Activated T-helper 1 cell treated with anti-CD3 and anti-CD28 coated beads, Interleukin-2, amount 50 U/mL, for 16 hours (primary cell): ENCODE measurements at places on chromosomes 1 and 21.

DNA sequence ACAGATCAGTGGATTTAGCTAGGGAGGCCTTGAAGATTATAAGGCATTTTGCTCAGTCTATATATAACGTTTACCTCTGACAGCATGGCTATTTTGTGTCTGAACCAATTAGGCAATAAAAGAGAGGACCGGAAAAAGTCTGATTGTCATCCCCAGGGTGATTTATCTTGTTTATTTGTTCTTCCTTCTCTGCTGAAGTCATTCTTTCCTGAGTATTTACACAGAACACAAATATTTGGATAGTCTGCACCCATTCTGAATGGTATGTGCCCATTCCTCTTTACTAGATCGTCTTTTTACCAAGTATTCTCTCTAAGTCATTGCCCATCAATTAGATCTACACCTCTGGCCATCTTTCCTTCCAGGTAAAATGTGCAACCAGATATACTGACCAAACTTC, 1602.9 kb downstream of the KCNT2 start:
- no peak for DNase-seq

- DNase-seq: no peak
These were observed 32.3 kb downstream of the FMO1 start for GRCh38 chr1:171280599-171280998.

GRCh38 chr1:27010226-27010994, 2.2 kb downstream of the TENT5B start:
- DNase-seq: no peak

DNA sequence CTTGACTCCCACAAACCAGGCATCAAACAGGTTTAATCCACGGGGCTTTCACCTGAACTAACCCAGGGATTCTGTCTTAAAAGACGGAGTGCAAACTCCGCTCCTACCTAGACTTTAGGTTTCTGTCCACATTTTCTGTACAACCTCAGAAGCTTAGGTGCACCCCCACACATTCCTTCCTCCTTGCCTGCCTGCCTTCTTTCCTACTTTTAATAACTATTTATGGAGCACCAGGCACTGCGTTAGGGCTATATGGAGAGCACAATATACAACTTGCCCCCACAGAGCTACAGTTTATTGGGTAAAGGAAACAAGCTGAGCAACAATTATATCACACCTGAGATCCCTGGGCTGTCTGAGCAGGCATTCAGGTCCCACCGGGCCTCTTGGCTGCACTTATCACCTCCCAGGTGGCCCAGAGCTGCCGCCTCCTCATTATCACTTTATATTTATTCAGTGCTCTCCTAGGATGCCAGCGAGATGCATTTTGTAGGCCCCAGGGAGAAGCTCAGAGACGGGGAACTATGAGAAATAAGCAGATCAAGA, 64.1 kb downstream of the DNTTIP2 start:
- no peak for DNase-seq

DNA sequence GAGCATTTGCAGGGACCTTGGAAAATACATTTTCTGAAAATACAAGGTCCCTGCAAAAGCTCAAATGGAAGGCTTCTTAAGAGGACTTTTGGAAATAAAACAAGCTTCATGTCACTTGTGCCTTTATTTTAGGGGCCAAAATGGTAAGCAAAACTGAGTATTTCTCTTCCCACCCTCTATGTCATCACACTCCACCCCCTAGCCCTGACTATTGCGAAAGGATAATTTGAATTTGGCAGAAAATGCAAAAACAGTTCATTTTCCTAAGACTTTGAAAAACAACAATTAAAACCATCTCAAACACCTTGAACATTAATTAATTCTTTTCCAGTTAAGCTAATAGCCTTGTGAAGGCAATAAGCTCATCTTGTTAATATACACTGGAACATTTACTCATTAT, 201.7 kb downstream of the TM2D1 start:
- no peak for DNase-seq

DNA sequence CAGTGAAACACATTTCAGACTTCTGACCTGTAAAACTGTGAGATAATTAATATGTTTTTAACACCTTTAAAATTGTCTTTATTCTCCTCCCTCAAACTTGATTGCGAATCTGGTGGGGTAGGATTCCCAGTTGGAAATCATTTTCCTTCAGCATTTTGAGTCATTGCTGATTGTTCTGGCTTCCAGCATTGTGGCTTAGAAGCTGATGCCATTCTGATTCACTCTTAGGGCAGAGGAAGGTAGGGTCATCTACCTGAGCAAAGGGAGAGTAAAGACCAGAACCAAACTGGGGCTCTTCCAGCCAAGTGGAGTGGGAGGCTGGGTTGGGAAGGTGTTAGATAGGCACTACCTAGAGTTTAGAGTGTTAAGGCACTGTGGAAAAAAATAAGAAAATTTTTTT, 61.2 kb downstream of the MPZL1 start:
- DNase-seq: no peak

GRCh38 chr1:115168026-115168425, 78.7 kb upstream of the TSPAN2 start:
- DNase-seq: no peak
